Mesenteric fat pad (tissue), 1 donor: ENCODE measurements at places on chromosomes 4 and X. TPM values are rescaled to one million over a fixed set of nuclear protein-coding genes. Genes with fewer than 3 reads are reported as not detected.

TACR3 gene
- total RNA-seq = not detected

SYTL4 gene
- total RNA-seq = 12.3 TPM

APELA gene
- total RNA-seq = not detected

PORCN gene
- 7.8 TPM for total RNA-seq

CENPU gene
- 3.0 TPM for total RNA-seq

EXOC1L gene
- not detected for total RNA-seq

FMR1NB gene
- not detected for total RNA-seq
